GM18507 (cell line): ENCODE measurements at places on chromosomes 2 and 18.

GRCh38 chr2:61543062-61543461, 4.9 kb upstream of the XPO1 start:
- no peak for DNase-seq

- DNase-seq = no peak
Observed at GRCh38 chr2:147927053-147927588, 82.3 kb downstream of the ACVR2A start.

DNA sequence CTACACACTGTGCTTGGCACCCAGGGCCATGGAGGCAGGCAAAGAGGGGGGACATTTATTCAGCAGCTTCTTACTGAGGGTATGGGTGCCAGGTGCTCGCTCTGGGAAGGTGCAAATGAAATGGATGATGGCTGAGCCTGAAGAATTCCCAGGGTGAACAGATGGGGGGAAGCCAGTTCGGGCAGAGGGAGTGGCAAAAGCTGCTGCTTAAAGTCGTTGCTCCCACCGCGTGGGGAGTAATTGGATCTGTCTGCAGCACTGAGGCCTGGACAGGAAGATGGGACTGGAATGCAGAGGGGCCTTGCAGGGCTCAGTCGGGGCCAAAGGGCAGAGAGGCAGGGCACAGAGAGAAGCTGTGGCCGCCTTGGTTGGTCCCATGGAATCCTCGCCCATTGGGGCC, 51.2 kb downstream of the NEDD4L start:
- no peak for DNase-seq

- DNase-seq = no peak
Observed at GRCh38 chr2:172119089-172119488, 16.4 kb upstream of the DLX2 start.

DNA sequence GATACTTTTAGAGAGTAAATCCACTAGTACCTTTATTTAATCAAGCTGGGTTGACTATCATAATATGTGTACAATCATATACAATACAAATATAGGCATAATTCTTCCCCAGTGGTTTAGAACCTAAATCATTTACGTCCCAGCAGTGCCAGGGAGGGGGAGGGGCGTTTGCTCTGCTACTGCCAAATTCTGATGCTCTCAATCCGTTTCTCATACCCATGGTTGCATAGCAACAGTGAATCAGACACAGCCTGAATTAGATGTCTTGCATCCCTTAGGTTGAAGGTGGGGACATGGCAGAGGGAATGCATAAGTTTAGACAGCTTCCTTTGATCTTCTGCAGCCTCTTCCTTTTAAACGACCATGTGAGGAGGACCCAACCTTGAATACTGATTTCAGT, 135.4 kb downstream of the ABCA12 start:
- no peak for DNase-seq

GRCh38 chr2:1600191-1601066, 143.9 kb downstream of the PXDN start:
- no peak for DNase-seq
